ENCODE measurements at places on chromosomes 2 and 18.

- DNase-seq = no peak
Measured at GRCh38 chr2:145228506-145228905, 708.6 kb upstream of the ZEB2 start.

GRCh38 chr2:169240405-169240804, 121.9 kb downstream of the LRP2 start:
- no peak for DNase-seq

- DNase-seq = no peak
Measured at GRCh38 chr2:6777626-6778025, 88.1 kb downstream of the CMPK2 start.

DNA sequence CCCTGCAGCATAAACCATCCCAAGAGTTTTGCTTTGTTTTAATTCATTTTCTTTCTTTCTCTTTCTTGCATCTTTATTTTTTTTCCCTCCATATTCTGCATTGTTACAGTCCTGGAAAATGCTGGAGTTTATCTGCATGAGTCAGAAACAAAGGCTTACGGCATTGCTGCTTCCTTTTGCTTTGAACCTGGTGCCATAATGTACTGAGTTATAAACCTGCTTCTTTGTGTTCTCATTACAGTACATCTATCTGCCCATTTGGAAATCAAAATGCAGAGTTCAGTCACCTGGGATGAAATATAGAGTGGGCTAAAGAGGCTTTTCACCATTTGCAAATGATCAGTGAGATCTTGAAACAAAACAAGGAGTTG, 1009.2 kb upstream of the FANCL start:
- no peak for DNase-seq
